ENCODE measurements at places on chromosomes 4 and X.

GRCh38 chr4:137299281-137299680 lies 233.0 kb downstream of the PCDH18 start:
- DNase-seq, result no peak

GRCh38 chr4:176775338-176775737 lies 17.4 kb downstream of the VEGFC start:
- no peak for DNase-seq

GRCh38 chr4:101086801-101087586 lies 260.3 kb downstream of the PPP3CA start:
- no peak for DNase-seq

GRCh38 chrX:104254442-104255115 lies at the start of gene ESX1:
Gene ESX1, minus strand, starts transcription at chrX:104254933. Its CDS starts 84 bp downstream, at chrX:104254849.
- no peak for DNase-seq

- DNase-seq, result no peak
Measured at GRCh38 chr4:3338976-3339531, 46.2 kb downstream of the RGS12 start.

- peak; percentile 12 for DNase-seq
Measured at GRCh38 chr4:112818594-112818965, 181.6 kb downstream of the LARP7 start.

DNA sequence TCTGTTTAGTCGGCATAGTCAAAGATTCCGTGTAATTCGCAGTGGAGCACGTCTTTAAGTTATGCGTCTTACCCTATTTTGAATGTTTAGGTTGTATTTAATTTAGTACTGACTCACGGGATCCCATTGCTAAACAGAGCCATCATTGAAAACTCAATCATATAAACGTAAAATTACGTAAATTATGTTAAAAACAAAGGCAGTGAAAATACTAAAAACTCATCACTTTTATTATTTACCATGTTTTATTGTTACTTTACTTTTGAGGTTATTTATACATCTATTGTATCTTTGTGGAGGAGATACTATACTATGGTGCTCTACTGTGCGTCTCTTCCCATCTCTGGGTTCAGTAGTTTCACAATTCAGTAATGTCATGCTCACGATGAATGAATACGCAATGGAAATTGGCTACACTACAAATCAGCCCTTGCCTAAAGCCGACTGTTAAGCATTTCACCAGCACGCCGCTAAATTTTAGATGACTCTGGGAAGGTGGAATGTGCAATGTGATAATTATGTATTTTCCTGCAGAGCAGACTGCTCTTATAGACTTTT lies 944 bp downstream of the FUNDC2 start:
- DNase-seq, result peak; percentile 36
